ENCODE measurements at places on chromosomes 4 and X. TPM values are rescaled to one million over a fixed set of nuclear protein-coding genes. Genes with fewer than 3 reads are reported as not detected.

The BTC gene
- total RNA-seq = 0.41 TPM

The GRPR gene
- 0.17 TPM for total RNA-seq

The PRDX4 gene
- total RNA-seq = 414 TPM

The ABCD1 gene
- 19.0 TPM for total RNA-seq

The HHIP gene
- total RNA-seq = 38.3 TPM

The SPATA18 gene
- 18.6 TPM for total RNA-seq

The IL2 gene
- total RNA-seq = not detected

The PNMA6A gene
- total RNA-seq = 0.97 TPM

The HAUS7 gene
- 31.3 TPM for total RNA-seq

The GLOD5 gene
- not detected for total RNA-seq

The NDP gene
- total RNA-seq = 1.7 TPM

The SLC26A1 gene
- 0.72 TPM for total RNA-seq

Data from chondrocyte (in vitro differentiated cells).